ENCODE measurements at places on chromosomes 12 and 14.

- DNase-seq: no peak
These were observed 195.5 kb upstream of the BTG1 start for GRCh38 chr12:92341065-92341668.

- DNase-seq: no peak
These were observed 1.3 kb downstream of the NINJ2 start for GRCh38 chr12:661720-662486.

DNA sequence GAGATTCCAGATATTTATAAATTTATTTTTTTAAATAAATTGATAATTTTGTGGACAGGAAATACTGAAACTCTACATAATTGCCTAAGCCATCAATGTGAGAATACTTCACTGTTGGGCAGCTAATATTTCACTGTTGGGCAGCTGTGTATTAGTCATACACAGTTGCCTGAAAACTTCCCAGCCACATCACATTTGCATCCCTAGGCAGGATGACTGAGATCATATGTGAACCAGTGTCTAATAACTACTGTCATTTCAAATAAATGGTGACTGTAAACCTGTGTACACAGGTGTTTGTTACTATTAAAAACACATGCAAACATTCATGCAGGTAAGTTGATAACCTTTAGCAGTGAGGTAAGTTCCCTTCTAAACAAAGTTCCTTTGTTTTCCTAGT, 43.9 kb downstream of the TMTC3 start:
- no peak for DNase-seq

DNA sequence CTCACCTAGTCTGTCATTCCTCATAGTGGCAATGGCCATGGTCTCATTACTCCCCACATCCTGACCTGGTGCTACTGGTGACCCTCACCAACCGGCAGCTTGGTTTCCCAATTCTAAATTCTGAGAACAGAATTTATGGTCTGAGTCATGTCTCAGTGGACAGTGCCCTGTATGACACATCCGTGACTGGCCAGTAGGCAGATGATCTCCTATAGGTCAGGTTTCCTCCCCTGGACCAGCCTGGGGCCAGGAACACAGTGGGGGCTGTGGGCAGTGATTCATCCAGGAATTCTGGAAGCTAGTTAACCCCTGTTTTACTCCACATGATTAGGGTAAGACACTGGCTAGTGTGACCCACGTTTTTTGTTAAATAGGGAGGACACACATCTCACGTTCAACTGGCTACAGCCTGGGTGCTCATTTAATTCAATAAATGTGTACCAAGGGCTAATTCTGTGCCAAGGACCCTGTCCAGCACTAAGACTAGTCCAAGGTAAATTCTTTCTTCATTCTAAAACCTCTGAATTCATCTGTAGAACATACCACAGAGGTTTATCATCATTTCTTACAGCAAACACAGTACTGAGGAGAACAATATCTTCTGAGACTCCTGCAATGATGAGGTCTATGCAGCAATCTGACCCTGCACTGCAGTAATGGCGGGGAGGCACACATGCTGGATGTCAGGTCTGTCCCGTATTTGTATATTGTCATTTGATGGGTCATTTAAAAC, 249.6 kb upstream of the TBX3 start:
- DNase-seq: no peak

- no peak for DNase-seq
These were observed 3.5 kb downstream of the LPAR5 start for GRCh38 chr12:6632026-6632983.

GRCh38 chr12:50696931-50697330, 67.0 kb upstream of the ATF1 start:
- DNase-seq: no peak

All from NCI-H1417 treated with DMSO at 0.1 percent for 48 hours (cell line).